CD4-positive, alpha-beta T cell treated with Interleukin-4 for 1 hour (primary cell): ENCODE measurements at places on chromosomes 11 and 22.

GRCh38 chr11:109677876-109678275 is 255.9 kb downstream of the C11orf87 start:
- DNase-seq, result no peak

DNA sequence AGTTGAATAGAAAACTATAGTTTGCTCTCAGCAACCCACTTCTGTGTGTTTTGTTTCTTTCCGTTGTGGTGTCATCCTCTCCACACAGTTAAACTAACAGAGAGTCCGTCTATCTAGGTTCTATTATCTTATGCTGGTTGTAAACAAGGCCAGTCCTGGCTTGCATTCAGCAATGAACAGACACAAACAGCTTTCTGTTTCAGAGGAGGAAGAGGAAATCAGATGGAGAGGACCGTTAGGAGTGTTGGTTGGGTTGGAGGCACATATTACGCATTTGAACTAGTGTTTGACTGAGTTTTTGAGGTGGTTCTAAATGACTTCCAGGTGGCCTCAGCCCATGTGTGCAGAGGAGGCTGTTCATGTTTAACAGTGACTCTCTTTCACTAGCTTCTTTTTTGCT is 129.5 kb upstream of the SORL1-AS1 start:
- peak; percentile 16 for DNase-seq

- DNase-seq, result no peak
These were observed 789 bp upstream of the FAM111A start for GRCh38 chr11:59141673-59142460.

DNA sequence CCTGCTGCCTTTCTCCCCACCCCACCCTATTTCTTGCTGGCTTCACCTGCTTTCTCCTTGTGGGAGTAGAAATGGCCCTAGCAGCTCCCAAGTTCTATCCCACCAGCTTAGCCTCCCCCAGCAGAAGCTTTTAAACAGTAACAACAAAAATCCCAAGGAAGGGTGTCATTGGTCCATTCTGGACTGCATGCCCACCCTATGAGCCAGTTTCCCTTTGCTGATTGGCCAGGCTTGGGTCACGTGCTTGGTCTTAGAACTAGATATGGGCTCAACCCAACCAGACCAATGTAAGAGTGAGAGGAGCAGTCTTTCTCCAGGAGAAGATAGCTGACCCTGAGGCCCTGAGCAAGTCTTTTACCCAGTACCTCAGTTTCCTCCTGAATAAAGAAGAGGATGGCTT is 2.3 kb downstream of the MTFP1 start:
- no peak for DNase-seq

- no peak for DNase-seq
These were observed 532.3 kb downstream of the BRD1 start for GRCh38 chr22:49295465-49295743.

GRCh38 chr22:50677493-50678217 is 5.0 kb downstream of the SHANK3 start:
- no peak for DNase-seq

DNA sequence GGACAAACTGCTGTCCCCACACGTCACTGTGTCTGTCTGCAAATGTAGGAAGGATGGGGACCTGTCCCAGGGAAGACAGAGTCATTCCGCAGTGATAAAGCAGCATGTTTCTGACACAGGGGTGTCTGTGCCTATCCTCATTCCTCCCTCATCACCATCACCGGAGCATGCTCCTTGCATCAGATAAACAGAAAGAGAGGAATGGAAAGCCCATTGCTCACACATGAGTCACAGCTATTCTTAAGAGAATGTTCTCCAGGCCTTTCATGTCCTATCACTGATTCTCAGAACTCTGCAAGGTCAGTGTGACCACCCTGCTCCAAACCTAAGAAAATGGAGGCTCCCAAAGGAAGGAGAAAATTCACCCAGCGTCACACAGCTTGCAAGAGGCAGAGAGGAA is 38.9 kb downstream of the ZNF195 start:
- no peak for DNase-seq

DNA sequence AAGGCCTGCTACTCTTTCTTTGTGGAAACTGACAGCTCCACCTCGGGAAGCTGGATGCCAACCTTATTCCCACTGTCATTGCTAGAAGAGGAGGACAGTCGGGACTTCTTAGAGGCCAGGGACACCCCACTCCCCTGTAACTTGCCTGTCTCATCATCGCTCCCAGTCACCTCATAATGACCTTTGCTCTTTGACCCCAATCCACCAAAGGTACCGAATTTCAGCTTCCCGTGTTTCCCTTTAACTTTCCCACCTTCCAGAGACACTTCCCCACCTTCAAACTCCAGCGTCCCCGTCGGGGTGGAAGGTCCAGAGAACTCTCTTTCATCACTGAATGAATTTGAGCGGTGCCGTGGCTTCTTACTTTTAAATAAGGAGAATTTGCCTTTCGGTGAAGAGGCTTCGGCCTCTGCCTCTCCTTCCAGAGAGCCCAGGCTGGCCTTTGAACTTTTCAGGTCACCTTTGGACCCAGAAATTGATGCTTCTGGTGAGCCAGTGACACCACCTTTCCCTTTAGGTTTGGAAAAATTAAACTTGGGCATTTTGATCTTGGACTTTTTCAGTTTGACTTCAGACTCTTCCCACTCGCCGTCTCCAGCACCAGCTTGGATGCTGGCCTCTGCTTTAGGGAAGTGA is 29.8 kb downstream of the AHNAK start:
- no peak for DNase-seq

- DNase-seq, result no peak
These were observed 12.8 kb upstream of the PRR5 start for GRCh38 chr22:44689173-44689572.

GRCh38 chr22:24938741-24939341 is 7.7 kb downstream of the LHFPL7 start:
- DNase-seq, result no peak

DNA sequence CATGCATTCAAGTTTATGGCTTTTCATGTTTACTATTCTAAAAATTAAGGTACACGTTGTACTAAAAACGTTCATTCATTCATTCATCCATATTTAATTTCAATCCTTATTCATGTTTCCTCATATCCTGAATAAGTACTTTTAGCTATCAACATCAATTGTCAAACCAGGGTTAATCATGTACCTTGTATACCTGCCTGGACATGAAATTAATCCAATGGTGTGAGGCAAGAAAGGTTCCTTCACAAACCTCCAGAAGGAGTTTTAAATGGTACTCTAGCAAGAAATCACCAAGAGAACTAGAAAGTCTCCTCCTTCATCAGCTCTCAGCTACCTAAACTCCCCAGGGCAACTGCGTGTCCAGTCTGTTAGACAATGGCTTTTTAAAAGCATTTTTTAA is 33.4 kb downstream of the TMEM123 start:
- no peak for DNase-seq

GRCh38 chr11:102552020-102552419 is 21.5 kb upstream of the MMP7 start:
- no peak for DNase-seq

GRCh38 chr11:14331476-14332136 is 27.4 kb downstream of the RRAS2 start:
- no peak for DNase-seq

DNA sequence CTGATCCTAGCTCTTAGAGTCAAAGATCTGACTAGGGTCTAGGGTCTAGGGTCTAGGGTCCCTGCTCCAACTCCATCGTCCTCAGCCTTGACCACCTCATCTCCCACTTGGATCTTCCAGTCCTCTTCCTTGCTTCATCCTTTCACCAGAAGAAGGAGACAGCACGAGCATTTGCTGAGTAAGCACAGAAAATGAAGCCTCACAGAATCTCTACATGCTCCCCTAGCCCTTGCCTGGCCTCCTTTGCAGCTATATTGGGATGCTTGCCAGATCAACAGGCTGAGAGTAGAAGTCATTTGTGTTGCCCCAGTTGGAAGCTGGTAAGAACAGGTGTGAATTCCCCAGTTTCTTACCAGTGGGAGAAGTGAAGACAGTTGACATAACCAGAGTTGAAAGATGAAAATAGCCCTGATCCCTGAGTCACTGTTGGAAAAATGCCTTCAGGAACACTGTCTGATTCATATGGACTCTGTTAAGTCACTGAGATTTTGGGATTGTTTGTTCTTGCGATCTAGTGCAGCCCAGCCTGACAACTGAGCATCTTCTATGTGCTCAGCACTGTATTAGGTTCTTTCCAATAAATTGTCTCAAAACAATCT is 552.5 kb downstream of the INSC start:
- DNase-seq, result no peak

DNA sequence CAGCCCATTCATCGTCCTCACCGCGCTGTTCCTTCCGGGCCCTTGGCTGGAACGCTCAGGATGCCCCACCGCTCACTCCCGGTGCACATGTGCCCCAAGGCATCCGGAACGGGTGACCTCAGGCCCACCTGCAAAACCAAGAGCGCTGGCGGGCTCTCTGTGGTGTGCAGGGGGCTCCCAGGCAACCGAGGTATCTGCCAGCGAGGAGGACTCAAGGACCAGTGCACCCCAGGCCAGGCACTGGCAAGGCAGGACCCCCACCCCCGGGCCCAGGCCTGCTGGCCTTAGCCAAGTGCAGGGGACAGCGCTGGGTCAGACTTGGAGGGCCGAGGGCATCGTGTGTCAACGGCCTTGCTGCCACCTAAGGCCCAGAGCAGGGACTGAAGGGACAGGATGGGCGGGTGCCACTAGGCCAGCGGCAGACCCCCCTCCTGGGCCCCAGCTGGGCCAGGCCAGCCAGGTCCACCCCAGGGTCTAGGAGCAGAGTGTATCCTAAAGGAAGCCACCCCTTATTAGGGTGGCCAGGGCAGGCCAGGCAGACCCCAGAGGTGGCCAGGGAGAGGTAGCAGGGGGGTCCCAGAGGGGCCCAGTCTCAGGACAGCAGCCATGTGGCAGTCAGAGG is 8.5 kb downstream of the TNNT3 start:
- DNase-seq, result no peak

- peak; percentile 60 for DNase-seq
These were observed 92.8 kb upstream of the APOA1 start for GRCh38 chr11:116930177-116930576.

DNA sequence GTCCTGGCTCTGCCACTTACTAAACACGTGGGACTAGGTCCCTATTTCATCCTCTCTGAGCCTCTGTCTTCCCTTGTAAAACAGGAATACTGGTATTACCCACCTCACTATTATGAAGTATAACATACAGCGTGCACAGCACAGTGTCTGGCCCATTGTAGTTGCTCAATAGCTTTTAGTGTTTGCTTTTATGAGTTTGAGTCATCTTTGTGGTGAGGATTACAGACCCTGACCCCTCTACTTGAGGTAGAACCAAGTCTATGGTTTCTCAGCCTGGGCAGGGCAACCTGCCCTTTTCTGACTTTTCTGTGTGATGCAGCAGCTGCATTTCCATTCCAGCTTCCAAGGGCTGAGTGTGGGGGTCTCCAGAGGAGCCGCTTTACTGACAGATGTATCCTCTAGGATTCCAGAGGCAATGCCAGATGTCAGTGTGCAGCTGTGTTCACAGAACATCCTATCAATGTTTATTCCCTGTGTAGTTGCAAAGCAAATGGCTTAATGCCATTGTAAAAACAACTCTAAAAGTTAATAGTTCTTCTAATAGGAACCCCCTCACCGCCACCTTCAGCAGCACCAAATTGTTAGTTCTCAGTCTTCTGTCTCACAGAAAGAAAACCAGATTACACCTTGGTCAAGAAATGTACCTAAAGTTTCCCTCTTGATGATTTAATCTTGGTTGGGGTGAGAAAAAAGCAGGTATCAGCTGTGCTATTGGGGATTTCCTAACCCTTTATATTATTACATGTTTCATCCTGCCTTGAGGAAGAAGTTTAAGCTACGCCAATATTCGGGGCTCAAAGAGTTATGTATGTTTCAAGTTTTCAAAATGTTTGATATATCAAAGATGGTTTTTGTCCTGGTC is 16.8 kb downstream of the PRR5L start:
- no peak for DNase-seq
